Memory B cell (primary cell): ENCODE measurements at places on chromosomes 2 and 18.
A peak's percentile ranks its signal among the peaks of the same experiment; 100 is the strongest.

- H3K4me3 ChIP-seq, result no peak overlapping the region
- no peak for DNase-seq
- H3K27ac ChIP-seq, result no peak overlapping the region
- no peaks in the 10 kb centered on the region for H3K27me3 ChIP-seq
These were observed 34.1 kb downstream of the MIB1 start for GRCh38 chr18:21774722-21775121.

- H3K27ac ChIP-seq, result no peak overlapping the region
- H3K4me3 ChIP-seq, result no peak overlapping the region
- DNase-seq, result no peak
- no peaks in the 10 kb centered on the region for H3K36me3 ChIP-seq
These were observed 69.9 kb downstream of the KCNH7 start for GRCh38 chr2:162768656-162769055.

- no peak for DNase-seq
- H3K27ac ChIP-seq, result peak overlapping the region; percentile 66
- peaks cover 37% of the 10 kb centered on the region for H3K4me1 ChIP-seq
- H3K36me3 ChIP-seq, result no peaks in the 10 kb centered on the region
- peak overlapping the region; percentile 2 for H3K4me3 ChIP-seq
- H3K27me3 ChIP-seq, result no peaks in the 10 kb centered on the region
These were observed 428.8 kb downstream of the ZNF521 start for GRCh38 chr18:24923138-24923537.

GRCh38 chr18:58590254-58590653 lies 38.6 kb downstream of the ALPK2 start:
- DNase-seq, result no peak
- no peaks in the 10 kb centered on the region for H3K36me3 ChIP-seq
- no peaks in the 10 kb centered on the region for H3K27me3 ChIP-seq
- H3K4me3 ChIP-seq, result no peak overlapping the region

- no peak overlapping the region for H3K4me3 ChIP-seq
- no peaks in the 10 kb centered on the region for H3K36me3 ChIP-seq
- no peaks in the 10 kb centered on the region for H3K4me1 ChIP-seq
- no peak overlapping the region for H3K27ac ChIP-seq
- H3K27me3 ChIP-seq, result no peaks in the 10 kb centered on the region
- no peak for DNase-seq
These were observed 7.5 kb downstream of the LGALSL start for GRCh38 chr2:64461271-64462058.

GRCh38 chr2:195458936-195459335 lies 198.1 kb upstream of the SLC39A10 start:
- no peaks in the 10 kb centered on the region for H3K4me1 ChIP-seq
- peaks cover 2% of the 10 kb centered on the region for H3K36me3 ChIP-seq
- H3K4me3 ChIP-seq, result no peak overlapping the region
- H3K27ac ChIP-seq, result no peak overlapping the region
- no peaks in the 10 kb centered on the region for H3K27me3 ChIP-seq

DNA sequence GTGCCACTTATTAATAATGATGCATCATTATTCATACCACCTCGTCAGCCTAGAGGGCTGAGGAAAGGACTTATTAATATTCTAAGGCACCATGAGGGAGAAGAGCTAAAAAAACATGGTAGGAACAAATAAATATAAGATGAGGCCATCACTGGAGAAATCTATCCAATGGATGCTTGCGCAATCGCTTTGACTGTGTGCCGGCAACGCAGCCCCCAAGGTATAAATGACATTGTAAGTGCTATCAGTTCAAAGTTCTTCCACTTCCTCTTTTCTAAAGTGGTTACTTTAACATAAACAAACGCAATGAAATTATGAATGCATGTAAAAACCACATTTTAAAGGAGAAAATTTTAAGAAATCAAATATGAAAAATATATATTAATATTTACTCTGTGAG lies 164.6 kb downstream of the EIPR1 start:
- DNase-seq, result no peak
- peaks cover 29% of the 10 kb centered on the region for H3K36me3 ChIP-seq
- H3K4me1 ChIP-seq, result peaks cover 7% of the 10 kb centered on the region
- H3K27ac ChIP-seq, result no peak overlapping the region
